H1 (cell line): ENCODE measurements at places on chromosomes 6 and 20.

DNA sequence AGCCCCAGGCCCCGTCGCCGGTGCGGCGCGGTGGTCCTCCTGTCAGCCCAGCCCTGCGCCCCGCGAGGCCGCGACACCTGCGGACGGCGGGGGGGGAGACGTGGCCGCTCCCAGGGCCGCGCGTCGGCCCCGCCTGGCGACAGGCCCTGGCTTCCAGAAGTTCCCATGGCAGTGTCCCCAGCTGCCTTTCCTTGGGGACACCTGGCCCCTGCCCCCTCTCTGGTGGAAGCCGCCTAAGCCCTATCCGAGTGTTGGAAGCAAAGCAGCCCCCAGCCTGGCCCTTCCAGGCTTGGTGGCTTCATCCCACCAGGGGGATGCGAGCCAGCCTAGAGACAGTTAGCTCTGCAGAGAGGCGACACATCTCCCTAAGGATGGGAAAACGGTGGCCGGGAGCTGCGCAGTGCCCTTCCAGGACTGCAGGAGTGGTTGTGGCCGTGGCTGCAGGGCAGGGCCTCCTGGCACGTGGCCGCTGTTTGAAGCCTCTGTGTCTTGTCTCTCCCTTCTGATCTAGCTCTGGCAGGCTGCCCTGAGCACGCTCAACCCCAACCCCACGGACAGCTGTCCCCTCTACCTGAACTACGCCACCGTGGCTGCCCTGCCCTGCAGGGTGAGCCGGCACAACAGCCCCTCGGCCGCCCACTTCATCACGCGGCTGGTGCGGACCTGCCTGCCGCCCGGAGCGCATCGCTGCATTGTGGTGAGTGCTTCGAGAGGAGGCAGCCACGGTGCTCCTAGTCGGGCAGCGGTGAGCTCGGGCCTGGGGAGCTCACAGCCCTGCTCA lies 816 bp downstream of the NPEPL1 start:
- DNase-seq, result peak; percentile 71

DNA sequence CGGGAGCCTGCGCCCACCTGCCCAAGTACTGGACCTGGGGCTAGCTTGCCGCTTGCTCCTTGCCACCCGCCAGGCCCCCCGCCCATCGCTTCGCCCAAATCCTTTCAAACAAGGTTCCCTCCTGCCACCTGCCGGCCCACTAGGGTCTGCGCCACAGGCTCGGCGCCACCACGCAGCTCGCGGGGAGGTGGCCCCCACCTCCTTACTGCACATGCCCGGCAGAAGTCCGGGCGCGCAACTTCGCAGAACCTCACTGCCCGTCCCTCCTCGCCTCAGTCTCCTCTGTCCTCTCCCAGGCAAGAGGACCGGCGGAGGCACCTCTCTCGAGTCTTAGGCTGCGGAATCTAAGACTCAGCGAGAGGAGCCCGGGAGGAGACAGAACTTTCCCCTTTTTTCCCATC lies 11.2 kb downstream of the GNAS-AS1 start:
- DNase-seq, result peak; percentile 71

GRCh38 chr6:7446619-7447325 lies 57.2 kb downstream of the RIOK1 start:
- no peak for DNase-seq

- no peak for DNase-seq
Measured at GRCh38 chr6:67666177-67666964, 968.7 kb upstream of the ADGRB3 start.

DNA sequence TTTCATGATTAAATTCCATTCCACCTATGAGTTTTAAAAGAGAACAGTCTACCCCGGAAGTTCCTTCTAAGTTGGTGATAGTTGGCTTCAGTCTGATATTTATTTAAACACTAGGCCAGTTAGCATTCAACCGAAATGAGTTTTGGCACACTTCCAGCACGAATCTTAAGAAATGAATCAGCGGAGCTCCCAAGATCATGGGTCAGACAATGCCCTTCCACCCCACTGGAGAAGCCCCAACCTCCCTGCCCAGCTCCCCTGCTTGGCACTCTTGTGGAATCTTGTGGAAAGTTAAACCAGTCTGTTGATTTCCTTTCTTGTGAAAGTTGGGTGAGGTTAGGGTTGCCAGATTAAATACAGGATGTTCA lies 64.3 kb downstream of the MKKS start:
- no peak for DNase-seq

DNA sequence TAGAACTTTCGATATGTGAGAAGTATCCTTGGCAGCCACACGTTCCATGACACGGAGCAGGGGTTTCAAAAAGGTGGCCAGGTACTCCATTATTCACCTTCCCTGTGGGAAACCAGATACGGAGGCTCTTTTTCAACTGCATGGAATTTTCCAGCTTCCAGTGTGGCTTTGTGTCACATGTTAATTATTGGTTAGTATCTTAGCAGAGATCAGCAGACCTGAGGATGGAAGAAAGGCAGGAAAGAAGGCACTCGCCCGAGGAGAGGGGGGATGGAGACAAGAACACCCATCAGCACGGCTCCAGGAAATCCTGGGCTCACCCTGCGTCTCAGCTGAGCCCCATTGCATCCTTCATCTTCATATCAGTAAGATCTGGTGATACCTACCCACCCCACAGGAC lies 115.5 kb downstream of the PXDC1 start:
- no peak for DNase-seq

- DNase-seq, result no peak
Measured at GRCh38 chr6:148471624-148472159, 129.1 kb downstream of the SASH1 start.

DNA sequence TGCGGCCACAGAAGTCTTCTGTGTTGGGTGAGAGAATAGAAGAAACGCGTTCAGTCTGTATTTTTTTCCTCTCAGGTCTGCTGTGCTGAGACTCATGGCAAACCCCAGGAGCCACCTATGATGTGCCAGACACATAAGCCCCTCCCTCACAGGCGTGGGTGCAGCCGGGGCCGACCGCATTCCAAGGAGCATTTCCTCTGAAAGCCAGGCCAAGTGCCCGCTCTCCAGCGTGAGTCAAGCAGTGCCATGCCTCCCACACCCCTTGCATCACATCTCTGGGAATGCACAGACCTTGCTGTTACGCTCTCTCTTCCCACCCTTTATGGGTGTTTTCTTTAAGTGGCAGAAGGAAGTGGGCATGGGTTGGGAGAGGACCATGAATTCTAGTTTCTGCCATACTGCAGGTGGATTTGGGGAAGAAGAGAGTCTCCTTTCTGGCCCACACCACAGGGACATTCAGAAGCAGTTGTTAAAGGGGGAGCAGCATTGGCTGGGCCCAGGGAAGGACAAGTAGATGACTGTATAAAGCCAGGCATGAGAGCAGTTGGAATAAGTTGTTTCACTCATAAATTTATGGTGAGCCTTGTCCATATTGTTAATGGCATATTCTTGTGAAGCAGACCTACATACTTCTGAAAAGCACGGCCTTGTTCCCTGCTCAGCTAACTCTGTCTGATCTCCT lies 37.1 kb upstream of the TFAP2A start:
- no peak for DNase-seq

GRCh38 chr6:168709991-168710390 lies 269.0 kb downstream of the SMOC2 start:
- no peak for DNase-seq

DNA sequence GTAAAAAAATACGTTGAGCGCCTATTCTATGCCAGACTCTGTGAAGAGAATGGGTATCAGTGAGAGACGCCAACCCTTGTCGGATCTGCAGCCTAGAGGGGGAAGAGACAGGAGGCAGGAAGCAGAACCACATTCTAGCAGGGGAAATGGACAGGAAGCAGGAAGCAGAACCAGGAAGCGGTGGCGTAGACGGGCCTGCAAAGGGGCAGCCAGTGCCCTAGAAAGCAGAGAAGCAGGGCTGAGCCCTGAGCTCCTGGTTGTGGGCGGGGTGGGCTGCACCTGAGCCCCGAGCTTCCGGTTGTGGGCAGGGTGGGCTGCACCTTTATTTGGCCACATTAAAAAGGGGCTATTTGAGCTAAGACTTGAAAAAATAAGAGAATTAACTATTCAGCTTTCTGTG lies 71.9 kb downstream of the FAM120B start:
- no peak for DNase-seq

- DNase-seq, result no peak
Measured at GRCh38 chr6:5979650-5980420, 26.9 kb downstream of the NRN1 start.

DNA sequence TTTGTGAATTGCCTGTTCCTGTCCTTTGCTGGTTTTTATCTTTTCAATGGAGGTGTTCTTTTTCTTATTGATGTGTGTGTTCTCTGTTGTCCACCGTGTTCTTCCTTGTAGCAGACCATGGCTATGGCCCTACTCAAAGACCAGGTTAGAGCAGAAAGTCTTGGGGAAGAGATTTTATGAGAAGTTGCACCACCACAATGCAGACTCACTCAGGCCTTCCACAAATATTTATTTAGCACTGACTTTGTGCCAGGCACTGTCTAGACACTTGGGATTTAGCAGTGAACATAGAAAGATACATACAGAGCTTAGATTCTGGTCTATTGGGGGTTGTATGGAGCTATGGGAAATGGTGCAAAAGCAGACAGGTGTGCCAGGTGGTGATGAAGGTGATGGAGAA lies 98.8 kb downstream of the DTD1 start:
- no peak for DNase-seq

DNA sequence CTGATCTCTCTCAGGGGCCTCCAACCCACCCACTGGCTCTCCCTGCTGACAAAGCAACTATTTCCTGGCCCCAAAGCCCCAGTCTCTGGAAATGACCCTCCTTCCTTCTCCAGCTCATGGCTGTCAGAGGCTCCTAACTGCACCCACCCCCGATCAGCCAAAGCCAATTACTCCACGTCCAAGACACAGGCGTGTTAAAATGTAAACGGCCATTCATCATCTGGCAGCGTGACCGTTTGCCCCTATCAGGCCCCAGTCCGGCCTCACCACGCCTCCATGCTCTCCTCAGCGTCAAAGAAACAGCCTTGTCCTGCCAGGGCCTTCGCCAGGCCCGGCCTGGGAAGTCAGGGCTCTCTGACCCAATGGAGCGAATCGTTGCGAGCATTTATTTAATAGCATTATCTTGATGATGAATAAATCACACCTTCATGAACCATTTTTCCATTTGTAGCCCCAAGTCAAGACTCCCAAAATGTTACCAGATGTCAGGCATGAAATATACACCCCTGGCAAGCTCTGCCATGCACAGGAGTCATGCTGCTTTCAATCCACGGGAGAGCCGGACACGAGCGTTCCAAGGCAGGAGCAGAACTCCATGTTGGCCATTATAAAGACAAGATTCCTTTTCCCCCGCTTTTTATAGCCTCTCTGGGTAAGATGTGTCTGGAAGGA lies 17.7 kb downstream of the RIPOR3 start:
- DNase-seq, result no peak

- no peak for DNase-seq
Measured at GRCh38 chr20:14989535-14990290, 652.3 kb upstream of the FLRT3 start.

GRCh38 chr6:41536795-41537758 lies 9.1 kb upstream of the FOXP4 start:
- DNase-seq, result no peak

- DNase-seq, result no peak
Measured at GRCh38 chr6:470901-471448, 79.4 kb downstream of the IRF4 start.

DNA sequence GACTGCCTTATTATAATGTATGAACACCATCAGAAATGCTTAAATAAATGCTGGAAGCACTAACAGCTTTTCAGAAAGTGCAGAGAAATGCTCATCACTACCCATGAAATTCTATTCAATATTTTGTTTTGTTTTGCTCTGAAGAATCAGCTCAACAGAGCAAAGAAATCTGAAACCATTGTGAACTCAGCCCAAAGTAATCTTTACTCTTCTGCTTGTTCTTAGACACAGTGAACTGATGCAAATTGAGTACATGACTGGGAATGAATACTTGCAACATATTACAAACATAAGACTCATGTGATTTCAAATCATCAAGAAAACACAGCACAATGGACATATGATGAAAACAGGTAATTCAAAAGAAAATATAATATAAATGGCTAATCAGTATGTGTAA lies 404.6 kb upstream of the OPRM1 start:
- DNase-seq, result no peak

DNA sequence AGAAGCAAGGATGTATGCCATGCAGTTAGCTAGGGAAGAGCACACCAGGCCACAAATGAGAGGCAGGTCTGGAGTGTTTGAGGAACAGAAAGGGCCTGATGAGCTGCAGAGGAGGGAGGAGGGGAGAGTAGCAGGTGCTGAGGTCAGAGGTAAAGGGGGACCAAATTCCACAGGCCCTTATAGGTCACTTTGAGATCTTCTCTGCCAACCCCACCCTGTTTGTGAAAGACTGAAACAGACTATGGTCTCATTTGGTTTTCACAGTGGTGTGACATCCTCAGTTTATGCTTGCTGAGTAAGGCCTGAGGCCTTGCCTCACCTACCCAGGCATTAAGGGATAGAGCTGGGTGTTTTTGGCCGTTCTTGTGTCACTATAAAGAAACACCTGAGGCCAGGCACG lies 187.7 kb upstream of the MYLIP start:
- no peak for DNase-seq

DNA sequence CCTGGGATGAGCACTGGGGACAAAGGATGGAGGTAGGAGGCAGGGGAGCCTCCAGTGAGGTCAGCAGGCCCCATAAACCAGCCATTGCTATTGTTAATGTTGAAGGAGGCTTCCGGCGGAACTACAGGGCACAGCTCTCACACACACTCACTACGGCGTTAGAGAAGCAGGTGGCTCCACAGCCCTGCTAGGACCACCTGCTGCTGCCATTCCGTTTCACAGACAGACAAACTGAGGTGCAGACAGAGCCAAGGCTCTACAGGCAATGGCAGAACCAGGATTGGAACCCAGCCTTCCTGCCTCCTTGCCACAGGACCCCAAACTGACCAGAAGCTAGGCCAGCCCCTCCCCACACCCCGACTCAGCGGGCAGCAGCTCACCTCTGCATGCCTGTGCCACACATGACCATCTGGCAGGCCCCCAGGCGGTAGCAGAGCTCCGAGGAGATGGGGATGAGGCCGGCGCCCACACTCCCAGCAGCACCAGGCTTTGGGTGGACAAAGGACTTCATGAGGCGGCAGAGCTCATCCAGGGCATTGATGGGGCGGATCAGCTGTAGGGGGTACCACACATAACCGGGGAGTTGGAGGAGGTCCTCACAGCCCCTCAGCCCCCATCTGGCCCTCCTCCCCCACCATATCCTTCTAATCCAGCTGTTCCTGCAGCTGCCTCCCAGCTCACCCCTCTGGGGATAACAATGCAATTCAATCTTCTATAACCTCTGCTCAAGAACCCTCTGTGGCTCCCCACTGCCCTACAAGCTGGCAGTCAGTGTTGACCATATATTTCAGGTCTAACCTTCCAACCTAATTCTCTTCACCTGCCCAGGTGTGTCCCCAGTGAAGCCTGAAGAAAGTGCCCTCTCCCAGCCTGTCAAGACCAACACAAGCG lies 198.5 kb downstream of the PREX1 start:
- no peak for DNase-seq
